Stimulated activated CD4-positive, alpha-beta T cell treated with anti-CD3 and anti-CD28 coated beads, Interleukin-15, amount 100 ng/mL, for 48 hours (primary cell): ENCODE measurements at places on chromosomes 13 and 19.

DNA sequence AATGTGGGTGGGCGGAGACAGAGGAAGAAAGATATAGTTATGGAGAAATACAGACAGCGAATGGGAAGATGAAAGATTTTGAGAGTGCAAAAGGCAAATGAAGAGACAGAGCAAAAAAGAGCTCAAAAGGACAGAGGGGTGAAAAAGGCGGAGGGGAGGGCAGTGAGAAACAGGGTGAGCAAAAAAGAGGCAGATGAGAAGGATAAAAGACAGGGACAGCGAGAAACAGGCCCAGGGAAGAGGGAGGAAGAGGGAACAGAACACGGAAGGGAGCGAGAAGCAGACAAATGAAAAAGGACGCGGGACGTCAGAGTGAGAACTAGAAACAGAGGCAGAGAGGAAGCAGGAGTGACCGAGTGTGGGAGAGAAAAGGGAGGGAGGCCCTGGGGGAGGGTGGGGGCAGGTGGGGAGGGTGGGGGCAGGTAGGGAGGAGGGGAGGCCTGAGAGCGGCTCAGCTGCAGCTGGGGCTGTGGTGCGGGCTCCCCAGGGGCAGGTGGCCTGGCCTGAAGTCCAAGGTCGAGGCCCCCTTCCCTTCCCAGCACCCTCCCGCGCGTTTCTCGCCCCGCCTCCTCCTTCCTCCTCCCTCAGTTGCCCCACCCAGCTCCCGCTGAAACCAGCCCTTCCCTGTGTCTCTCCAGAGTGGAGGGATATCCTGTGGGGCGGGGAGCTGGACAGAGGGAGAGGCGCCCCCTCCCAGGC is 2.9 kb downstream of the KLK1 start:
- no peak for DNase-seq

- DNase-seq = no peak
Observed at GRCh38 chr13:24627946-24628345, 52.3 kb upstream of the ATP12A start.

GRCh38 chr13:45391926-45392325 is 26.2 kb downstream of the SLC25A30 start:
- no peak for DNase-seq

DNA sequence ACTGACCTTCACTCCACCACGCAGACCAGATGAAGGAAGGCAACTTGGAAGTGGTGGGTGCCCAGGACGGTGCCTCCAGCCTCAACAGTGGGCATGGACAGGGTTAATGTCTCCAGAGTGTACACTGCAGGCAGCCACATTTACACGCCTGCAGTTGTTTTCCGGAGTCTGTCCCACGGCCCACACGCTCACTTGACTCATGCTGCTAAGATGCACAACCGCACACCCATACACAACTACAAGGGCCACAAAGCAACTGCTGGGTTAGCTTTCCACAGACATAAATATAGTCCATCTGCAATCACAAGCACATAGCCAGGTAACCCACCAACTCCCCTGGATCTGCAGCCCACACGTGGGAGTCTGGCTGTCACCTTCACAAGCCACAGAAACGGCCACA is 12.6 kb upstream of the AXL start:
- DNase-seq = no peak

GRCh38 chr13:110981379-110981778 is 66.5 kb upstream of the ANKRD10 start:
- no peak for DNase-seq

DNA sequence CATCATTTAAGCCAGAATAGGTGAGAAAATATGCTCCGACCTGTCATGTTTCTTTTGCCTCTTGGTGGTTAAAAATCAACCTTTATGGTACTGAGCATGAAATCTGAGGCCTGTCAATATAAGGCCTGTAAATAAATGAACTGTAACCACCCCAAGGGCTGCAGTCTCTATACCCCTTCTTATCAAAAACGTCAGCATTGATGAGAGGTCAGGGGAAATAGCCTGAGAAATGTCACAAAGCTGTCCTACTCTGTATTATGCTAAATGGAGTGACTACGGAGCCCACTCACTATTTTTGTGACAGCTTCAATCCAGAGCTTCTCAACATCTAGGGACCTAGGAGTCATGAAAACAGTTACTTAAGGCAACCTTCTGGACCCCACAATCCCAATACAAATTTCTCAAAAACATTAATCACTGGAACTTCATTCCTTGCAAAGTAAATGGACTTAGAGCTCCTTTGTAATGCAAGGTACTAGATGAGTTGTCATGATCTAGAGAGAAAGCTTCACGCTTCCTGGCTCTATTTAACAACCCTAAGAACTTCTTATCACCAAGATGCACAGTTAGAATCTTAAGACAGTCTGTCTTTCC is 2.7 kb upstream of the RAP2A start:
- no peak for DNase-seq

- DNase-seq = no peak
Observed at GRCh38 chr13:95535243-95535642, 17.3 kb upstream of the CLDN10 start.

DNA sequence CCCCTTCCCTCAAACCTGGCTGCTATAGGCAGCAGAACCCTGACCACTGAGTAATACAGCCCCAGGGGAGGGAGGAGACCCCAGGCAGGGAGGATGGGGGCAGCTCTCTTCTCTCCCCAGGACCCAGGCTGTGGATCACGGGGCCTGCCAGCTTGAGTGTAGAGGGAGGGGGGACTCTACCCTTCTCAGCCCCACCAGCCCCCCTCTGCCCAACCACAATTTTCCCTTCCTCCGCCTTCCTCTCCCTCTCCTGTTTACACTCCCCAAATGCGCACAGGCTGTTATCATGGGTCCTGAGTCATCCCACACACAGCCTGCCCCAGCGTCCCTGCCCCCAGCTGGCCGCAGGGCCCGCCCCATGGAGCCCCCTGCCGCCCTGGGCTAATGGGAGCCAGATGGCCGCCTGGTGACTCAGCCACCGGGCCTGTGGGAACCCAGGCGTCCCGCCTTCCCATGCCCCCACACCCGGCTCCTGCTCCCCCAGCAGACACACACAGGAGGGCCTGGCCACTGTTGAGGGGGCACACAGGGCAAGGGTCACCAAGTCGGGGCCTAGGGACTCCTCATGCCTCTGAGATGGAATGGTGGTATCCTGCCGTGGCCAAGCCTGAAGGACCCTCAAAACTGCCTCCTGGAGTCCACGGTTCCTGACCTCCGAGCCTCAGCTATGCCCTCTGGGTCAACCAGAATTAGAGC is 13.6 kb downstream of the CCDC97 start:
- DNase-seq = no peak
